ENCODE measurements at places on chromosomes 3 and 15.

DNA sequence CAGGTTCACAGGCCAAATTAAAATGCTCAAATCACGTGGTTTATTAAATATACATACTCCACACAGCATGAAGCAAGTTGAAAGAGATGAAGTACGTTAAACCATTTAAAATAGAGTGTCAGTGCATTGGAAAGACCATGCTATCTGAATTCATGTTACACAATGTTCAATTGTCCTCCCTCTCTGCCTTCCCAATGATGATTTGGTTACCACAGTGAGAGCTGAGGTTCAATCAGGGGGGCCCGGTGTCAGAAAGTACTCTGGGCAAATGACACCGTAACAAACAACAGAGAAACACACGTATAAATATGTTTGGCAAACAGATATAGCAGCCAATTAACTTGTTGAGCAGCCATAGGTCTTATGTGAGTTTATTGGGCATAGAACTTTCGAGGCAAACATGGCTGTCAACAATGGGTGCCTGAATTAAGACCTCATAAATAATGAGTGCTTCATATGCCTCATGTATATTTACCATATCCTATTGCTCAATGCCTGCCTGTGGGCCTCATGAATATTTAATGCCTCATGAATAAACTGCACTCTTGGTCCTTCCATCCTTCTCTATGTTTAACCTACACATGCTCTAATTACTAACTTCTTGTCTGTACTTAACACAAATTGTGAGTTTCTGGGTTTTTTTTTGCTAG, 641.5 kb downstream of the PLOD2 start:
- DNase-seq = no peak

DNA sequence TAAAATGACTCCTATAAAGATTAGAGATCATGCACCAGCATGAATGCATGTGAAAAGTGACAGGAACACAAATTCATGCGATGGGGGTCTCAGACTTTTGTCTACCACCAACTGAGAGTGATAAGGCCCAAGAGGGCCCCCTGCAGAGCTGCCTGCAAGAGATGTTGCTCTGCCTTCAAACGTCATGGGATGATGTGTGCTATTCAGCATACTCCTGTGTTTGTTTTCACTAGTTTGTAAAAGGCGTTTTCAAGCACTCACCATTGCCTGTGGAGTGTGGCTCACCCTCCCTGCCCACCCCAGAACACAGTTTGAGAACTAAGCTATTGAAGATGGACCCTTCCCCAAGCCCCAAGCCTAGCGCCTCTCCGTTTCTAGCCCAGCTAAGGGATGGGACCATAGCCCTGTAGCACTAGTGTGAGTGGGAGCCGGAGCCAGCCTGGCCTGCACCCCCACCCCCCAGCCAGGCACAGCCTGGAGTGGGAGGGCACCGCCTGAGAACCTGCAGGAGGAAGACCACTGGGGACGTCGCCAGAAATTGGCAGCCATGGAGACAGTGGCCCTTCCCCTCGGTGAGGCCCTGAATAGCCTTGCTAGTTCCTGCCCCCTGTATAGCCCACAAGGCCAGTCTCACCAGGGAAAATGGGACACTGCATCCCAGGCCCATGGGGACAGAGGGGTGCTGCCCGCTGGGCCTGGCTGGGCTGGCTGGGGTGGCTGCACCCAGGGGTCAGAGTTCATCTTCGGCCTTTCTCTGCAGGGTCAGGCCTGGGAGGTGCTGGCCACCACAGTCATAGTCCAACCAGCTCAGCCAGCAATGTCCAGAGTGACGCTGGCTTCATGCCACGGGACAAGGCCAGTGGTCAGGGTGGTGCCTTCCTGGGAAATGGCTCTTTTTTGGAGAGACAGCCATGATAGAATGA, 22.6 kb upstream of the KLF13 start:
- no peak for DNase-seq

GRCh38 chr3:159187706-159188105, 385.9 kb downstream of the MFSD1 start:
- no peak for DNase-seq

- DNase-seq = peak; percentile 41
Observed at GRCh38 chr15:79849789-79850188, 47.0 kb downstream of the MTHFS start.

DNA sequence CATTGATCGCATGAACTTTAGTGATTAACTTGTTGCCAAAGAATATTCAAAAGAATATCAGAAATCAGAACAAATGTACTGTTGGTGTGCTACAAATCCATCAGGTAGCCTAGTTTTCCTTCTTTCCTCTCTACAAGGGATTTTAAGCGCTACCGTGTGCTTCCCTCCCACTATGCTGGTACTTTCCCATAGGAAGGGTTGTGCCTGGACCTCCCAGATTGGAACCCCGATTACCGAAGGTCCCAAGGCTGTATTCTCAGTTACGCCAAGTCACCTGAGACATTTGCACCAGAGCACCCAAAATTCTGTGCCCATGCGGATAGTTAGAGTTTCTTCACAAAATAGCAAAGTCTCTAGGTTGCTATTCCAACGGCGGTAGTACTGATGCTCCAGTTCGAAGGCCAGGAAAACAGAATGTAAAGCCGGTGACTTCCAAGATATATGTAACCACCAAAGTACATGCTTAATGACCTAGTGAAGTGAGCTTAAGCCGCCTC, 23.4 kb upstream of the GATM start:
- DNase-seq = no peak

DNA sequence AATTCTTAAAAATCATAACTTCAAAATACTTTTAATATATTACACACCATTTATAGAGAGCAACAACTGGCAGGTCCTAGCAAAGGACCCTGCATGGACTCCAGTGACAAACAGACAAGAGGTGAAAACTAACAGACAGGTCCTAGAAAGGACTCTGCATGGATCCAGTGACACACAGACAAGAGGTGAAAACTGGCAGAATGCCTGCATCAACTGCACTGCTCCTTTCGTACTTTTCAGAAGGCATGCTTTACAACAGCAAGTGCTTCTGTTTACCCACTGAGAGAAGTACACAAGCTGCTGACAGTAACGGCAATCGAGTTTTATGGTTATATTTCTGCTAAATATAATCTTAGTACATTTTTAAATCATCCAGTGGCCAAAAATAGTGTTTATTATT, 24.3 kb upstream of the GP5 start:
- DNase-seq = no peak
